ENCODE measurements at places on chromosomes 3 and 15.
A peak's percentile ranks its signal among the peaks of the same experiment; 100 is the strongest.

DNA sequence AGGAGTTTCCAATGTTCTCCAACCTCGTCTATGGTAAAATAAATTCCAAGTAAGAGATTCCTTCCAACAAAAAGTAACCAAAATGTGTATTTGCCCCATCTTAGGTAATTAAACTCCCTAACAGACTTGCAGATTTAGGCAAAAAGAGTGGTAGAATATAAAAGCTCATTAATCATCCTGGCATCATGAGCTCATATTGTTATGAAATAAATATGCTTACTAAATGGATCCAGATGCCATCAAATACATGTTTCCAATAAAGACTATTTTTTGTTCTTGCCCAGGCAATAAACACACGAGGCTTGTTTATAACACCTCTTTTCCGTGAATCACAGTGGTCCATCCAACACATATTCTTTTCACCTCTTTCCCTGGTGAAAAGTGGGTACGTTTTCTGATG, 189.4 kb downstream of the THSD4 start:
- DNase-seq, result no peak

DNA sequence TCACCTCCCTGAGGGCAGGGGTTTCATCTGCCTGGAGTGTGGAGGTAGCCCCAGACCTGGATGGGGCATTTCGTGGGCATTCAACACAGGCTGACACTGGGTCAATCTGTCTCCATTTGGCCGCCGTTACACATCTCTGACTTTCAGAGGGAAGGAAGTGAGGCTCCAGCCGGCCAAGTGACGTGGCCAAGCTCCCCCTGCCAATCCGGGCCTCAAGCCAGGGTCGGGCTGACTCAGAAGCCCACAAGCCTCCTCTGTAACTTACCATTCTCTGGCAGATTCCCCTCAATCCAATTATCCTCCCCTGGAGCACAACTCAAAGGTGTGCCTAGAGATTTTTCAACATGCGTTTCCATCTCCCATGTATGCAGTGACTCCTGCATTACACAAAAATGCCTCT, 227.6 kb downstream of the KLF13 start:
- no peak for DNase-seq

- peak; percentile 40 for DNase-seq
Measured at GRCh38 chr3:65672871-65673815, 365.6 kb downstream of the MAGI1 start.

- no peak for DNase-seq
Measured at GRCh38 chr3:99504258-99504657, 134.1 kb upstream of the COL8A1 start.
